Cortex of kidney (tissue), 1 donor: ENCODE measurements at places on chromosomes 2 and 18.

- DNase-seq: no peak
These were observed 117.8 kb downstream of the ALK start for GRCh38 chr2:29803537-29803936.

GRCh38 chr2:174066871-174067270 lies 101.7 kb upstream of the SP3 start:
- DNase-seq: no peak

GRCh38 chr18:22594155-22594690 lies 176.5 kb upstream of the CTAGE1 start:
- DNase-seq: no peak

DNA sequence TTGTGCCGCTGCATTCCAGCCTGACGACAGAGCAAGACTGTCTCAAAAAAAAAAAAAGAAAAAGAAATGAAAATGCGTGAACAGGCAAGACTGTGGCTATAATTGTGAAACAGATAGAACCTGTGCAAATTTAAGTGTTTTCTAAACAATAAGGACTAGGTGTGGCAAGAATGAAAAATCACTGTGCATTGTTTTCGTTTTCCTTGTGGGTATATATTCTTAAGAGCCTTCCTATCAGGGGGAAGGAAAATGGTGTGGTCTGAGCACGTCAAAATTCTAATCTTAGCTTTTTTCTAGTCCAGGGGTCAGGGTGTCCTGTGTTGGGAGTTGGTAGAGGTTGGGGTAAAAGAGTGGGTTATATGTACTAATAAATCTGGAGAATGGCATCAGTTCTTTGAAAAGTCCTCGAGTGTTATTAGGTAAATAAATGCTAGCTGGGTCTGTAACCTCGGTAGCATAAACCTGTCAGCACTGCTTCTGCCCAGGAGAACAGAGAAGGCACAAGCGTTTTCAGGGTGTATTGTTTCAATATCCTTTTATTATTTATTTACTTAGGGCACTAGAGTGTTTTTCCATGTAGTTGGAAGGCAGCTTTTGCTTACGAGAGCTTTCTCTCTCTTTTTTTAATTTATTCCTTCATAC lies 11.6 kb downstream of the ATP6V1C2 start:
- no peak for DNase-seq

- DNase-seq: no peak
These were observed 27.9 kb downstream of the MGAT4A start for GRCh38 chr2:98702858-98703620.

GRCh38 chr18:78505851-78506461 lies 473.7 kb upstream of the SALL3 start:
- DNase-seq: no peak

- DNase-seq: no peak
These were observed 214.9 kb downstream of the L3MBTL4 start for GRCh38 chr18:6199777-6200176.

DNA sequence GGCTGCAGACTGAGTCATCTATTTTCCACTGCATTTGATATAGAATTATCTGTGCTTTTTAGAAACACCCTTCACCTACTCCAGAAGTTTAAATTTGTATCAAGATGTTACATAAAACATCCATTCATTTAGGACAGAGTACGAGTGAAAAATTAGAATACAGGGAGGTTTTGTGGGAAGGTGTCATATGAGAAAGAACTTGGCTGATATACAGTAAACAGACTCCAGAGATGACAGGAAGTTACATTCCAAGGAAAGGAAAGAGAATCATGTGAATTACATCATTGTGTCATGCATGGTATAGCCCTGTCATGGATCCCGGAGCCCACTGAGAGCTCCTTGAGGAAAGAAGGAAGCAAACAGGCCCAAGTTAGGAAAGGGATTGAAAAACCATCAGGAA lies 341.5 kb upstream of the PKDCC start:
- DNase-seq: no peak

GRCh38 chr2:221568299-221568698 lies 3.8 kb downstream of the EPHA4 start:
- no peak for DNase-seq

GRCh38 chr2:200217320-200217719 lies 89.2 kb upstream of the SPATS2L start:
- DNase-seq: no peak

DNA sequence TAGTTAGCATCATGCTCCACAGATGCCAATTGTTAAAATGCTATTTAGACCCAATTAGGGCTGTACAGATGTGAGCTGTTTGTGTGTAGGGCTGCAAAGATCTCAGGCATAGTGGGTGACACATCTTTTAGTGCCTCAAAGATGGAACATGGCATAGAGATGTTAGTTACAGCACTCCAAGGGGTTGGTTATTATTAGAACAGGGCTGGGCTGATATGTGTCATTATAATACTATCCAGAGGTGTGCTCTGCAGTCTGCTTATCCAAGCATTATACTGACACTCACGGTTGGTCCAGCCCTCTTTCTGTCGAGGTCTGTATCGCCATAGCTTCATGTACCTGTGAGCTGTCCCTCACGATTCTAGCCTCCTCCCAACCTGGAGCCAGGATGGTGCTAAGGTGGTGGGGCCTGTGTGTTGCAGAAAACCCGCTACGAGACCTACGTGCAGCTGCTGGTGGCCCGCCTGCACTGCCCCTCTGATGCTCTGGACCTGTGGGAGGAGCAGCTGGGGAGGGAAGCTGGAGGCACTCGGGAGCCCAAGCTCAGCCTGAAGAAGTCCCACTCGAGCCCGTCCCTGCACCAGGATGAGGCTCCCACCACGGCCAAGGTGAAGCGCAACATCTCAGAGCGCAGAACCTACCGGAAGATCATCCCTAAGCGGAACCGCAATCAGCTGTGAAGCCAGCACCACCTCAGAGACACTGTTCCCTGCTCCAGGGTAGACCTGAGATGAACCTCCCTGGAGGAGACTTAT lies 27.1 kb downstream of the PSD4 start:
- DNase-seq: no peak
